ENCODE measurements at places on chromosomes 3 and 15.

GRCh38 chr3:18079739-18080138 is 337.3 kb upstream of the TBC1D5 start:
- DNase-seq = no peak

GRCh38 chr3:11521167-11521566 is 122.5 kb downstream of the VGLL4 start:
- DNase-seq = no peak

DNA sequence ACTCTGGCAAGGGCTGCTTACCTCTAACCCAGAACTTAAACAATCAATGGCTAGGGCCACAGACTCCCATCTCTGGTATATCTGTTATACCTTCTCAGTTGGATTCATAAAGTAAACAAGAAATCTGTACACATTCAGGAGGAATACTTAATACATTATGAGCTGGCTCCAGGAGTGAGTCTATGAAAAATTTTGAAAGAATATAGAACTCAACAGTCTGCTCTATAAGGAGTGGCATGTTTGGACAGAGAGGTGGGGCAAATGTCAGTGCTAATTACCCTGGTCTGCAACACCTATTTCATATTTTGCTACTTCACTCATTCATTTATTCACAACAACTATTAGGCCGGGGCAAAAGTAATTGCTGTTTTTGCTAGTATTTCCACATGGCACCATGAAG is 245.1 kb downstream of the THRB start:
- no peak for DNase-seq

GRCh38 chr3:31942446-31942845 is 38.6 kb downstream of the OSBPL10 start:
- no peak for DNase-seq

- no peak for DNase-seq
Observed at GRCh38 chr3:44030687-44031305, 210.9 kb upstream of the TOPAZ1 start.

DNA sequence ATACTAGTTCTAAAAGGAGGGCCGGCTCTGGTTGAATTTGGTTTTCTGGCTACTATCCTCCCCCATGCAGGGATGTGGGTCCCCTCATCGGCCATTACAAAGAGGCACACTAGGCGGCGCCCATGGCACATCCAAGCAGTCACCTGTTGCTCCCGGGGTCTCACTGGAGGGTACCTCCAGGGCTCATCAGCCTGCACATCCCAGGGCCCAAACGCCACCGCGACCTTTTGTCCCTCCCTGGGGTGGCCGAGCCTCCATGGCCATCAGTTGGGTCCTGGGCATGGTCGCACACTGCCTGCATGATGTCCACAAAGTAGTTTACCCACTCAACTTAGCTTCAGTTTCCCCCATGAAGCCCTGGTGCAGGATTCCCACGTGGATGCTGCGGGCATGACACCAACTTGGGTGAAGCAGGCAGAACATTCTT is 28.3 kb downstream of the IDH3A start:
- DNase-seq = no peak

GRCh38 chr3:9151240-9151639 is 98.2 kb downstream of the SRGAP3 start:
- DNase-seq = no peak

DNA sequence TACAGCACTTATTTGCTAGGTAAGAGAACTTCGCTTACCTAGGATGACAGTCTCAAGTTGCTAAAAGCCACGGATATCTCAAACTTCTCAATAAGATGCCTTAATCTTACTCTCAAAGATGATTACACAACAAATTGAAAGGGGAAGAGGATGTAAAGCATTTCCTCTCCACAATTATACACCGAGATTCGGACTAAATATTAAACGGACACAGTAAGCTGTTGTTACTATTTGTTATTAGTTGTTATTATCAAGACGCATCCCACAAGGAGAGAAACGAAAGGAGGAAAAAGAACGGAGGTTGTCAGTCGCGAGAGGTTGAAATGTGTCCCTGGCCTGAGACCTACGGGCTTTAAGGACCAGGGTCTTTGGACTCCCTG is 660 bp downstream of the ZNF106 start:
- DNase-seq = no peak

DNA sequence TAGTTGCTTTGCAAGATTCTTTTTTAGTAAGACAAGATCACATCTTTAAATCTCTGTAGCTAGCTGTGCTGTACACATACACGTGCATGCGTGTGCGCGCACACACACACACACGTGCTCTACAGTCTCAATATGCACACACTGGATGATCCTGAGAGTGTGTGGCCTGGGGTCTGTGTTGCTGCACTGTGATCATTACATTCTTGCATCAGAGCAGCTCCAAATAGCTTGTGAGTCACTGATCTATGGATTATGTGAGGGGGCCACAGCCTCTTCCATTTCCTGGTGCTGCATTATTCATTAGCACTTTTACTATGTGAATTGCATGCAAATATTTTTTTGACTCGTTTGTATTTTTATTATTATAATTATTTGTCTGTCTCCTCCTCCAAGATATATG is 34.6 kb downstream of the MCTP2 start:
- DNase-seq = no peak

DNA sequence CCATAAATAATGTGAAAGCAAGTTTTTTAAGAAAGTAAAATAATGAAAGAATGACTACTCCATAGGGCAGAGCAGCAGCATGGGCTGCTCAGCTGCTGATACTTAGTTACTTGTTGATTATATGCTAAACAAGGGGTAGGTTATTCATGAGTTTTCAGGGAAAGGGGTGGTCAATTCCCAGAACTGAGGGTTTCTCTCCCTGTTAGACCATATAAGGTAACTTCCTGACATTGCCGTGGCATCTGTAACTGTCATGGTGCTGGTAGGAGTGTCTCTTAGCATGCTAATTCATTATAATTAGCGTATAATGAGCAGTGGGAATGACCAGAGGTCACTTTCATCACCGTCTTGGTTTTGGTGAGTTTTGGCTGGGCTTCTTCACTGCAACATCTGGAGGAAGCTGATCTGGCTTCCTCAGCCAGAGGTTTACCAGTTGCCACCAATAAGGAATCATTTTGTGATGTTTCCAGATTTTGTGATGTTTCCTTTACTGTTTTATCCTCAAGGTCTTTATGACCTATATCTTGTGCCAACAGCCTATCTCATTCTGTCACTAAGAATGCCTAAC is 121.8 kb upstream of the CHL1 start:
- DNase-seq = no peak

DNA sequence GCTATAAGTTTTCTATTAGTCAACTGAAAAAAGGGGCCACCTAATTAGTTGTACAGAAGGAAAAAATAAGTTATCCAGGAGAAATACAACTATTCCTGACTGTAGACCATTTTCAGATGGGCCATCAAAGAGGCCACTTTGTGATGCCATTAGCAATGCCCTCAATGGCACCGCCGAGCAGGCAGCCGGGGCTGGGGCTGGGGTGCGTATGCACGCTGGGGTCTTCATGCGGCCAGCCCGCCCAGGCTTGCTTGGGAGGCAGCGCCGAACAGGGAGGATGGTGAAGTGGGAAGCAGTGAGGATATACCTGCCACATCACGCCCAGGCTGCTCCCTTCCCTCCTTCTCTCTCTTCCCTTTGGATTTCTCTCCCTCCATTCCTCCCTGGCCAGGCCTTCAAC is 128.4 kb downstream of the XXYLT1 start:
- DNase-seq = no peak

DNA sequence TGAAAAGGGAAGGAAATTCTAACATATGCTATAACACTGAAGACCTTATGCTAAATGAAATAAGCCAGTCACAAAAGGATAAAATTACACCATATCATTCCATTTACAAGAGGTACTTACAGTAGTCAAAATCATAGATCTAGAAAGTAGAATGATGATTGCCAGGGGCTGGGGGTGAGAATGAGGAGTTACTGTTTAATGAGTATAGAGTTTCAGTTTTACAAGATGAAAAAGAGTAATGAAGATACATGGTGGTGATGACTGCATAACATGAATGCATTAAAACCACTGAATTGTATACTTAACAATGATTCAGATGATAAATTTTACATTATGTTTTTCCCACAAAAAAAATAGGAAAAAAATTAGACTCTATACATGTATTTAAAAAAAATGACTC is 152.6 kb downstream of the SCAPER start:
- DNase-seq = no peak

- no peak for DNase-seq
Observed at GRCh38 chr3:69775751-69776150, 36.5 kb downstream of the MITF start.

DNA sequence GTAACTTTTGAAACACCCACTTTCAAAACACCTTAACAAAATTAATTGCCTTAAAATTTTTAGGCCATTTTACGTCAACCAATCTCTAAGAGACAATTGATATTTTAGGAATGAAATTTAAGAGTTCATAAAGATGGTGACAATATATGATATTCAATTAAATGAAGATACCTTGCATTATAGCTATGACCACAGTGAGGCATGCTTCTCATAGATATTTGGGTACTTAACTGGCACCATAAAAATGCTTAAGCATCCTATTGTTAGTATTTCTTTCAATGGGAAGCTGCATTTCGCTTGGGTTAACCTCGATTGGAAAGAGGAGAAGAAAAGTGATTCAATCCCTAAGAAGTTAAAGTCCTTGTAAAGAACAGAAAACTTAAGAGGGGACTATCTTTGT is 209.0 kb downstream of the GAP43 start:
- DNase-seq = no peak

DNA sequence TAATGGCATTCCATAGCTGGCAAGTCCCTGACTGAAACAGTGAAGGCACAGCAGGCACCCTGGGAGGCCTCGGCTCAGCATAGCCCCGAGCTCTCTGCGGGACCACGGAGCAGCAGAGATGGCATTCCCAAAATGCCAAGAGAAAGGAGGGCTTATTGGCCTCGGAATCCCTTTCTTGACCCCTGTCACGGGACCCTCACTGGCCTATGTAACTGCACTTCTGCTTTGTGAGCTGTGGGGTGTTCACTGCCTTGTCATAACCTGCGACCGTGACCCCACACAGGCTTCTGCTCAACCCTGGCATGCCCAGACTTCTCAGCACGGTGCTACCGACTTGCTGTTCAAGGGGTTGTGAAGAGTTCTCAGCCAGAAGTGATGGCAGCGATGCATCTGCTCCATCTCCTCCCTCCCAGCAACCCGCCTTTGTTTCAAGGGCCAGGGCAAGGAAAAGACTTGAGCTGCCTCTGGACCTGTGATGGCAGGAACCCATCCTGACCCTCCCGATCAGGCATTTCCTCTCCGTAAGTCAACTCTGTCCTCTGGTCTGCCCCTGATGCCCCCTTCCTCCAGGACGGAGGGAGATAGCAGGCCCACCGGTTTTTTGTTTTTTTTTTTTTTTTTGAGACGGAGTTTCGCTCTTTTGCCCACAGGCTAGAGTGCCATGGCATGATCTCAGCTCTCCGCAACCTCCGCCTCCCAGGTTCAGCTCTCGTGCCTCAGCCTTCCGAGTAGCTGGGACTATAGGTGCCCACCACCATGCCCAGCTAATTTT is 30.5 kb downstream of the EHD4 start:
- no peak for DNase-seq

DNA sequence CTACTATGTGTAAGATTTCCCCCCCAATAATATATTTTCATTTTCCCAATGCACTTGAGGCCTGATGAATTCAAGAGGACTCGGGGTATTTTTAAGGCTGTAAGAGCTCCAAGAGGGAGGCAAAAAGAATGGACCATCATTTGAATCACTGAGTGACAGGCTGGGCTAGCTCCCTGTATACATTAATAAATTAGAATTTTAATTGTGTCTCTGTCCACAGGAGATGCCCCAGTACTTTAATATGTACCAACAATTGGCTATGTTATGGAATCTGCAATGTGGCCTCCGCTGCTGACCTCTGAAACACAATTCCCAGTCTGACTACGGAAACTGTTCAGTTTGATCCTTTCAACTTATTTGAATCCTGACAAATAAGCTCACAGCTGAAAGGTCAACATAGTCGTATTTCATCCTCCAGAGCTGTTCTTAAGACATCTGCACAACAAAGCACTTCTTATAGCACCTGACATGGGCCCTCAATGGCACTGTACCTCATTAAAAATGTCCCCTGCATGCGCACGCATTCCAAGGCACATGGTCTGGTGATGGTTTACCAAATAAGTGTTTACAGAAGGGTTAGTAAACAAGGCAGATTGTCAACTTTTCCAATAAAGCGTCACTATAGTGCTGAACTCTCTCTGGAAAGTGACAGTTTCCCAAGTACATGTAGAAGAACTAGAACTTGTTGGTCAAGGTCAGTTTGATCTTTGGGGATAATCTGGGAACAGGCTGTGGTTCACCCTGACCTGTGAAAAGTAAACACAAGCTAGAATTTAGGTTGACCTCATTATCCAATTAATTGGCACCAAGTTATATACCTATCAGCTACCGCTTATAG is 472.9 kb downstream of the FOXP1 start:
- no peak for DNase-seq

DNA sequence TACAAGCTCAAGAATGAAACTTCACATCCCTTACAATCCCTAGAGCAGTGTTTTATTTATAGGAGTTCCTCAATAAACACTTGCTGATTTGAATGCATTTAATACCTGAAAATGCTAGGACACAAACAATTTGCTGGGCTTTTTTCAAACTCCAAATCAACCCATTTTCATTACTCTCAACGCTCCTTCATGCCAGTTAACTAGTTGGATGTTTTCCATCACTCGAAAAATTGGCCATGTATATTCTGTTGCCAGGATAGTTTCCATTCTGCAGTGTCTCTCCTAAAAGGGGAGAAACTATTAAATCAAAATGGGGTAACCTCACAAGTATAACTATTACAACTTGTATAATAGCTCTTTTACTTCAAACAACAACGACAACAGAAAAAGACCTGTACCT is 1.2 kb downstream of the GBE1 start:
- no peak for DNase-seq

GRCh38 chr15:75673426-75674235 is 25.9 kb downstream of the SNX33 start:
- DNase-seq = peak; percentile 92

GRCh38 chr3:33482111-33482521 is 41.9 kb upstream of the UBP1 start:
- DNase-seq = no peak

DNA sequence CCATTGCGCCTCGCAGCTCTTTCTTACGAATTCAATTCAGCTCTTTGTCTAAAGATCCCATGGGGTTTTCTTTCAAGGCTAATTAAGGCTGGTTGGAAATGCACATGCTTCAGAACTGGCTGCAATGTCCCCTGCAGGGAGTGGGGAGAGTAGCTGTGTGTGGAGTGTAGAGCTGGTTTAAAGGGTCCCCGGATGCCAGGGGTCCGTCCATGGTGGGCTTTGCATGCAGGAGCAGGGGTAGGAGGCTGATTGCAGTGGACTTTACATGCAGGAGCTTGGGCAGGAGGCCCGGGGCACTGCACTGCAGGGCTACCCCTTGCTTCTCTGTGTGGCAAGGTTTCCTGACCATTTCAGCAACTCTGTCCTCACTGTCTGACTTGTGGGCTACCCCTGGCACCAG is 261.6 kb upstream of the LYSMD4 start:
- DNase-seq = no peak

GRCh38 chr15:41905036-41905793 is 11.4 kb upstream of the SPTBN5 start:
- DNase-seq = no peak

Measured in right hindlimb (tissue), 1 donor.